ENCODE measurements at places on chromosomes 11 and 22.

DNA sequence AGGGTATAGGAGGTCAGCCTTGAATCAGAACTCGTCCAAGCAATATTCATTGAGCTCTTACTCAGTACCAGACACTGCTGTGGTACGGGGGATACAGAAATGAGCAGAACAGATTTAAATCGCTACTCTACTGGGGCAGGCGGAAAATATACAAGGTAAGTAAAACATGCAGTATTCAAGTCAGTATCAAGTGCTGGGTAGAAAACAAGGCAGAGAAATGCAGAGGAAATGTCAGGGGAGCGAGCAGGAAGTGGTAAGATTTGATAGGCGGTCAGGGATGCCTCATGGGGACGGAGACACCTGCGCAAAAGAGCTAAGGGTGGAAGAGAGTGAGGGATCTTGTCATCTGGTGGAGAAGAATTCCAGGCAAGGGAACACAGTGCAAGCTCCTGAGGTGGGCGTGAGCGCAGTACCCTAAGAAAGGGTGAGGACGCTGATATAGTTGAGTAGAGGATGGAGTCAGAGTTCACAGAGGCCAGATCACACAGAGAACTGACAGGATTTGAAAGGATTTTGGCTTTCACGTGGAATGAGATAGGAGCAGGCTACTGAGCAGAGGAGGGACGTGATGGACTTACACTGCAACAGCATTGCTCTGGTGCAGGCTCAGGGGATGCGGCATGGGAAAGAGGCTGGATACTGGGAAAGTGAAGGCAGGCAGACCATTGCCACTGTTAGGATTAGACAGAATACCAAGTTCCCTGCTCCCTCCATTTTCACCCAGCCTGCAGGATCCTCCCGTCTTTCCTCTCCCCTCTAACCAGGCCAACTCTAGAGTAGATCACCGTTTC, 35.8 kb downstream of the SC5D start:
- DNase-seq, result peak; percentile 25

DNA sequence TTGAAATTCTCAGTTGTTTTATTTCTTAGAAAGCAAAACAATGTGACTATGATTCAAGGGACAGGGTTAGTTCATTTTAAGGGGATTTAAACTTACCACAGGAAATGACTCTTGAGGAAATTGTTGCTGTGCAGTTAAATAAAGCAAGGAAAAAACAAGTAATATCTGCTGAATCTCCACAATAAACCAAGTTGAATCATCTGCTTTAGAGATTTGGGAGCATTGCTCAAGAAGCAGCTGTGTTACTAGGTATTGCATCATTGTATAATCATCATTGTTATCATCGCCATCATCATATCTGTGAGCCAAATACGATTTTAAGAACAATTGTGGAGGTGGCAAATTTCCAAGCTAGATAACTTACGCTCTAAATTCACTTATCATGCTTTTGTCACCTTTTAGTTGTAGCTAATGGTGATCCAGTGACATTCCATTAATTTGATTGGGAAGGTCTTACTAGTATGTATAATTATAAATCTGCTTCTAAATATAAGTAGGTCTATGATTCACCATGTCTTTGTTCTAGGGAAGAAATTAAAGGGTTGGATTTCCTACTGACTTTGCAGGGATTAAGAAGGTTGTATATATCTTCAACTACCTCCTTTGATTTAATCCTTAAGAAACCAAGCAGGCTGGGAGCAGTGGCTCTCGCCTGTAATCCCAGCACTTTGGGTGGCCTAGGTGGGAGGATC, 19.9 kb downstream of the MMP10 start:
- no peak for DNase-seq

DNA sequence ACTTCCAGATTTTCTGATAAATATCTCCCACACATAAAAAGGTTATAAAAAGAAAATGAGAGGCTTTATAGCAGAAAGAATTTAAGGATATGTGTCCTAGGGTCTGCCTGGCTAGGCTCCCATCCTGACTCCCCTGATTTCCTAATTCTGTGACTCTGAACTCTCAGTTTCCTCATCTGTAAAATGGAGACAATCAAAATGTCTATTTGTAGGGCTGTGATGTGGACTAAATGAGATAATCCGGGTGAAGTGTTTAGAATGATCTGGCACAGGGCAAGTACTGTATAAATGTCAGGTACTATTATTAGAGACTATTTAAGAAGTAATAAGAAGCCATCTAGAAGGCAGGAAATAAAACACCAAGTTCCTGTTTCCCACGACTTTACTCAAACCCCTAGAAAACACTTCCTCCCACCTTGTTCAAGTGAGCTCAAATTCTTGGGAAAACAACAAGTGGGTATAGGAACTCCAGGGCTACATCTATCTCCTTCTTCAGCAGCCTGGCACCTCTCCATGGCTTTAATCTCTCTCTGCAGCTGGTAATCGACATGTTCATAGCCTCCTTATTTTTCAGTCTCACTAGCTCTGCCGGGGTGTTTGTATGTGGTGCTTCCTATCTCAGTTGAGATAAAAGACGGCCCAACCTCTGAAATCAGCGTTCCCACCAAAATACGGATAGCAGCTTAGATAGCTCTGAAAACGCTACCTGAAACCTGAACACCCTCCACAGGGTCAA, 6.7 kb downstream of the ASCC2 start:
- DNase-seq, result no peak

DNA sequence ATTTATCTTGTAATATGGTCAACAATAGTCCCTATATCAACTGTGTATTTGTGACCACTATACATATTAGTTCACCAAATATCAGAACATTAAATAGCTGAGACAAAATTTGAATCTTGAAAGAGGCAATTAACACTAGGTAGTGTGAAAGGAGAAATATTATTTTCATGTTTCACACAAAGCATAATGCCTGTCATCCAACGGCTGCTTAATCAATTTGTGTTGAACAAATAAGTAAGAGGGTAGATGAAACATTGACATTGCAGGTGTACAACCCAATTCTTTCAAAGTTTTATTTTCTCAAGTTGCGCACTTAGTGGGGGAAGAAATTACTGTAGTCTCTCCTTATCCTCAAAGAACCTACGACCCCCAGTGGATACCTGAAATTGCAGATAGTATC, 3.4 kb upstream of the OR8I2 start:
- DNase-seq, result no peak

- DNase-seq, result no peak
Observed at GRCh38 chr22:50246242-50247175, 1.7 kb upstream of the TUBGCP6 start.

- DNase-seq, result no peak
Observed at GRCh38 chr11:114273890-114274635, 22.1 kb upstream of the NNMT start.

DNA sequence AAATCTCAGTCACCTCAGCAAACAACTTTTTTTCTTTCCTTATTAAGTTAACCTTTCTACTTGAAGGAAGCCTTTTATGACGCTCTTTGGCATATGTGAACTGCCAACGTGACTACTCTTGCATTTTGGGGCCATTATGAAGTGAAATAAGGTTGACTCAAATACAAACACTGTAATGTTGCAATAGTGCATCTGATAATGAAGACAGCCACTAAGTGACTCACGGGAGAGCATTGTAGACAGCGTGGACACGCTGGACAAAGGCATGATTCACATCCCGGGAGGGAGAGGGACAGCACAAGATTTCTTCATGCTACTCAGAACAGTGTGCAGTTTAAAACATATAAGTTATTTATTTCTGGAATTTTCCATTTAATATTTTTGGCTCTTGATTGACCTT, 560.8 kb downstream of the ETS1 start:
- no peak for DNase-seq

- DNase-seq, result no peak
Observed at GRCh38 chr11:15175831-15176230, 61.1 kb downstream of the INSC start.

GRCh38 chr11:121318848-121319834, 26.6 kb downstream of the SC5D start:
- peak; percentile 25 for DNase-seq

GRCh38 chr11:45262900-45263299, 23.2 kb downstream of the SYT13 start:
- DNase-seq, result no peak

DNA sequence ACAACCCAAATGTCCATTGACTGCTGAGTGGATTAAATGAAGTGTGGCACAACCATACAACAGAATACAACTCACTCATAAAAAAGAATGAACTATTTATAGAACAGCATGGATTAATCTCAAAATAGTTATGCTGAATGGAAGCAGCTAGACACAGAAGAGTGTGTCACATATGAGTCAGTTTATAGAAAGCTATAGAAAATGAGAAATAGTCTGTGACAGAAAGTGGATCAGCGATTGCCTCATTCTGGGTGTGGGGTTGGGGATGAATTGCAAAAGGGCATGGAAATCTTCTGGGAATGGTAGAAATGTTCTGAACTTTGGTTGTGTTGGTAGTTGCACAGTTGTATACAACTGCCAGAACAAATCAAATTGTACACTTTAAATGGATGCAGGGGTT, 37.4 kb downstream of the PRR5L start:
- DNase-seq, result no peak

- DNase-seq, result no peak
Observed at GRCh38 chr11:121376130-121376529, 76.0 kb upstream of the SORL1 start.

DNA sequence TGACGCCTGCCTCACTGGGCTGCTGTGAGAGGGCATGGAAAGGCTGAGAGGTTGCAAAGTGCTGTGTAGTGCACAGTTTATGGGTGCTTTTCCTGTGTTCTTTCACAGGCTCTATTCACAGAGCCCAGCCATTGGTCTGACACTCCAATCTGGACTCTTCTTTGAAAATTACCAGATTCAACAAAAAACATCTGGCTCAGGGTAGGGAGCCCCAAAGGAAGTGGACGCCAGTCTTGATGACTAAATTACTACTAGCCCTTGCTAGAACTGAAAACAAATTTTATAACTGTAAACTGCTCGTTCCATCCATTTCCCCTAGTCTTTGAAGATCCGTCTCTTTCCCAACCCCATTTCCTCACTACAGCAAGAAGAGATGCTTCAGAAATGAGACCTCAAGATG, 178.6 kb downstream of the TENM4 start:
- DNase-seq, result no peak

- DNase-seq, result no peak
Observed at GRCh38 chr11:63001456-63001855, 14.2 kb downstream of the SLC22A8 start.

- DNase-seq, result no peak
Observed at GRCh38 chr11:74725701-74726100, 5.5 kb downstream of the CHRDL2 start.

DNA sequence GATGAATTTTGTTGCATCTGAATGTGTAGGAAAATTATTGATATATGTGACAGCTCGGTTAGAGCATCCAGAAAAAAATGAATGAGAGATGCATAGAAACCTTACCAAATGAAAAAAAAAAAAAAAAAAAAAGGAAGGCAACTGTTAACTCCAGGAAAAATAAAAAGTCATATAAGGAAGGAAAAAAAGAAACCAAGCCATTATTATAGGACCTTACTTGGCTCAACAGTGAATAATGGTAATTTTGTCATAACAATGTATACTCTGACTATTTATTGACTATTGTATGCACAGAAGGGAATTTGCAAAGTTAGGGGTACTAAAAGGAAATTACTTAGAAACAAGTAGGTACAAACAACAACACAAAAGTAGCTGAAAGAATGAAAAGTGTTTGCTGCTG, 2.0 kb downstream of the DHCR7 start:
- DNase-seq, result no peak

GRCh38 chr11:116217006-116217405, 555.8 kb downstream of the BUD13 start:
- DNase-seq, result no peak
